Heart left ventricle (tissue), 16 donors: ENCODE measurements at places on chromosomes 3 and 15. TPM values are rescaled to one million over a fixed set of nuclear protein-coding genes. Genes with fewer than 3 reads are reported as not detected.
A peak's percentile ranks its signal among the peaks of the same experiment; 100 is the strongest.

SEMA5B gene
- 3.2 TPM for polyA plus RNA-seq

- H3K4me1 ChIP-seq: peaks cover 18% of the 10 kb centered on the region
- no peak overlapping the region for H3K27ac ChIP-seq
- no peak overlapping the region for H3K4me3 ChIP-seq
- H3K27me3 ChIP-seq: no peaks in the 10 kb centered on the region
- no peaks in the 10 kb centered on the region for H3K36me3 ChIP-seq
Measured at GRCh38 chr3:29318251-29318650, 37.4 kb downstream of the RBMS3 start.

PARP9 gene
- polyA plus RNA-seq: 8.8 TPM

GRCh38 chr15:62359416-62359815 is 194.3 kb upstream of the C2CD4B start:
- no peaks in the 10 kb centered on the region for H3K4me1 ChIP-seq
- no peak overlapping the region for H3K27ac ChIP-seq
- H3K27me3 ChIP-seq: no peaks in the 10 kb centered on the region
- no peak for DNase-seq

DNA sequence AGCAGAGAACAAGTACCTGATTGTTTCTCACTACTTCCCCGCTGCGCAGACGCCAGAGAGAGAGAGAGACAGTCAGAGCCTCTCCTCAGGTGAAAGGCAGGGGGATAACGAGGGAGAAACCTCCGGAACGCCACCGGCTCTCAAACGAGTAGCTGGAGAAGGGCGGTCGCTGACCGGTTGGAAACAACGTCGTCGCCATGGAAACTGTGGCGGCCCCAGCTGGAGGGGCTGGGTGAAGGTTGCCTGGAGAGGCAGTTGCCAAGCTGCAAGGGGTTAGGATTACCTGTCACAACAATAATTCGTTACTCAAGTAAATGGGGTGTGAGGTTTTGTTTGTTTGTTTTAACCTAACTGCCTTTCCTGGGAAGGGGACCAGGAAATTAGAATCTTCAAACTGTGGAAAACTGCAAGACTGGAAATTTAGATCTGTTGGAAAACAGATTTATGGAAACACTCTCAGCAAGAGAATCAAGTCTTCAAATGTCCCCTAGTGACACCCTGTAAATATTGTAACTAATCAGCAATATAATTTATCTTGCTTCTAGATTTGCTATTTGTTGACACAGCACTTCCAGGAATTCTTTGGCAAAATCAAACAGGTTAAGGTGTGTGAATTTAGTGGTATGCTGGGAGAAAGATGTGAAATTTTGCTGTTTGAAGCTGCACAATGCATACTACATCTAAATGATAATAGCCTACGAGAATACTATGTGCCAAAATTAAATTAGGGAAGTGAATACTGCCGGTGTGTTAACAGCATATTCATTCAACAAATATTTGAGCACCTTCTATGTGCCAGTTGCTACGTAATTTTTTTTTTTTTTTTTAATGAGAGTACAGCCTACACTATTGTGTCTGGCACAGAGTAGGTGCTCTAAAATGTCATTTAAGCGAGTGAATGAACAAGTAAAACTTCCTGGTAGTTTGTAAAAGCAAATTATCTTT is at the start of gene DNAH12:
TSS of gene DNAH12 (minus strand) at position 164 of the 945 bp plus-strand sequence. CDS start 1,474 bp downstream, outside the sequence.
- peak within 1 kb of the TSS; percentile 46 for H3K4me3 ChIP-seq
- no peak for DNase-seq
- no peaks in the 10 kb centered on the region for H3K27me3 ChIP-seq
- H3K36me3 ChIP-seq: no peaks in the 10 kb centered on the region
- no peak within 1 kb of the TSS for H3K27ac ChIP-seq

GRCh38 chr3:143167969-143168854 is 48.6 kb downstream of the CHST2 start:
- no peaks in the 10 kb centered on the region for H3K36me3 ChIP-seq
- no peaks in the 10 kb centered on the region for H3K27me3 ChIP-seq
- no peak for DNase-seq
- H3K4me3 ChIP-seq: no peak overlapping the region

SKOR1 gene
- 0.26 TPM for polyA plus RNA-seq

NRROS gene
- polyA plus RNA-seq: 1.4 TPM

DNA sequence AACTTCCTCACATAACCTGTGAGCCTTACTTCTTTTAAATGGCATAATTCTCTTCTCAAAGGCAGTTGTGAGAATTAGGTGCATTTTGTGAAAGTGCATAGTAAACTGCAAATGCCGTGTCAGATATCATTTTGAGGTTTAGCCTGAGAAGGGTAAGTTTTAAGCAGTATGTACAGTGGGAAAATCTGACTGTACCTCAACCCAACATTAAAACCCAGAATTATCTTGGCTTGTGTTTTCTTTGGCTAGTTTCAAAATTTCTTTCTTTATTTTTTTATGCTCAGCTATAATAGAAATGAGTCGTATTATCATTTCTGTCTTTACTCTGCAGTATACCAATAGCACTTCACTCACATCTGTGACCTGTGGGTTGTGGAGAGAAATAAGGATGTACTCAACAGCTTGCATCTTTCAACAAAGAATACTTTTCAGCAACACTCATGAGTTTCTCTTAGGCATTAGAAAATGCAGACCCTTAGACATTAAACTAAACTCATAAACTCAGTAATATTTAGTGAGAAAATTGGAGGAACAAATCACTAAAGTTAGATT is 65.7 kb downstream of the RASA2 start:
- H3K27me3 ChIP-seq: no peaks in the 10 kb centered on the region
- H3K36me3 ChIP-seq: peaks cover 19% of the 10 kb centered on the region
- no peaks in the 10 kb centered on the region for H3K4me1 ChIP-seq
- H3K4me3 ChIP-seq: no peak overlapping the region

DNA sequence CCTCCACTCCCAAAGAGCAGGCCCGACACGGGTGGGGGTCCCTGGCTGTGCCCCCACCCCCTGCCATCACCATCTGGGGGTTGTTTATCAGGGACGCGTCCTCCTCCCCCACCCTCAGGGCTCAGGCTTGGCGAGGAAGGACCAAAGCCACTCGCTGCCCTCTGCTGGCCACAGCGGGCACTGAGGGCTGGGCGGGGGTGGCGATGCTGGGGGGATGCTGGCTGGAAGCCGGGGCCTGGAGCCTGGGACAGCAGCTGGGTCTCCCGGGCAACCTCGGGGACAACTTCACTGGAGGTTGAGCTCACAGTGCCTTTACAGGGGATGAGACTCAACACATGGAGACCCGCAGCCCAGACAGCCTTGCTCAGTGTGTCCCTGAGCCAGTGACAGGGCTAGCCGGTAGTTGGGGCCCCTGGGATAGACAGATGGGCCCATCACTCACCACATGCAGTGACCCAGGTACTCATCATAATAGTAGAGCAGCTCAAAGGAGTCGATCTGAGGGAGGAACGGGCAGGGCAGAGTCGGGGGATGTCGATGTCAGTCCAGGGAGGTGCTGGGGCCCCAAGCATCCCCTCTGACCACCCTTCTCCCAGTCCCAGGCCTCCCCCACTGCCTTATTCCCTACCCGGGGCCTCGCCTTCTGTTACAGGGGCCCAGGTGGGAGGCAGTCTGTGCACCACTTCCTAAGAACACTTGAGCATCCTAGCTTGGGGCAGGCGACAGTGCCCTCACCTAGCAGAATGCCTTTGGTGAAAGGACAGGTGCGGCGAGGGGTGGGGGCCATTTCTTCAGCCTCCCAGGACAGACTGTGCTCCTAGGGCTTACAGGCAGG is 5.9 kb upstream of the CALML4 start:
- H3K27ac ChIP-seq: no peak overlapping the region
- DNase-seq: peak; percentile 55
- no peak overlapping the region for H3K4me3 ChIP-seq
- no peaks in the 10 kb centered on the region for H3K36me3 ChIP-seq

- no peak overlapping the region for H3K27ac ChIP-seq
- no peak for DNase-seq
- no peak overlapping the region for H3K4me3 ChIP-seq
Measured at GRCh38 chr3:4232798-4233197, 70.4 kb upstream of the SETMAR start.

- H3K36me3 ChIP-seq: no peaks in the 10 kb centered on the region
- no peak for DNase-seq
- H3K4me3 ChIP-seq: no peak overlapping the region
- no peaks in the 10 kb centered on the region for H3K4me1 ChIP-seq
- H3K27me3 ChIP-seq: no peaks in the 10 kb centered on the region
Measured at GRCh38 chr15:77375133-77375532, 44.8 kb downstream of the PEAK1 start.

- no peak overlapping the region for H3K27ac ChIP-seq
- no peak overlapping the region for H3K4me3 ChIP-seq
- no peaks in the 10 kb centered on the region for H3K4me1 ChIP-seq
- DNase-seq: no peak
- no peaks in the 10 kb centered on the region for H3K27me3 ChIP-seq
- no peaks in the 10 kb centered on the region for H3K36me3 ChIP-seq
Measured at GRCh38 chr3:6799264-6799915, 61.5 kb upstream of the GRM7 start.

DNA sequence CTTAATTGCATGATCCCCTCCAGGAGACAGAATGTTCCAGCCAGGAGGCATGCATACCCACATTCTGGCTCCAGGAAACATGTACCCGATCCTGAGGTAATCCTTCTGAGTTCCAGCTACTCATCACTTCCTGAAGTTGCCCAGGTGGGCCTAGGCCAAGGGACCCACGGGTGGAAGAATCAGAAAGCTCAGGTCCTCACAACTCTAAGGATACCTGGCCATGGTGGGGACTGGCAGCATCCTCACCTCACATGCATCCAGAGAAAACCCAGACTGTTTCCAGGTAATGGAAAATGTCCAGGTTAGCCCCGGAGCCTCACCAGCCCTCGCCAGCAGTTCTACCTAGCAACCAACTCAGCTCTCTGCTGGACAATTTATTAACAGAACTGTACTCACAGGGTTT is 78.2 kb downstream of the DAPK2 start:
- no peak for DNase-seq
- H3K4me3 ChIP-seq: no peak overlapping the region
- H3K36me3 ChIP-seq: no peaks in the 10 kb centered on the region

CFAP92 gene
- polyA plus RNA-seq: 0.17 TPM

GRCh38 chr3:181896605-181897004 is 184.9 kb downstream of the SOX2 start:
- H3K4me1 ChIP-seq: no peaks in the 10 kb centered on the region
- H3K4me3 ChIP-seq: no peak overlapping the region
- H3K27ac ChIP-seq: no peak overlapping the region
- H3K27me3 ChIP-seq: no peaks in the 10 kb centered on the region

- H3K36me3 ChIP-seq: no peaks in the 10 kb centered on the region
- H3K4me1 ChIP-seq: no peaks in the 10 kb centered on the region
- no peak for DNase-seq
Measured at GRCh38 chr3:161822291-161822690, 325.7 kb downstream of the OTOL1 start.

DNA sequence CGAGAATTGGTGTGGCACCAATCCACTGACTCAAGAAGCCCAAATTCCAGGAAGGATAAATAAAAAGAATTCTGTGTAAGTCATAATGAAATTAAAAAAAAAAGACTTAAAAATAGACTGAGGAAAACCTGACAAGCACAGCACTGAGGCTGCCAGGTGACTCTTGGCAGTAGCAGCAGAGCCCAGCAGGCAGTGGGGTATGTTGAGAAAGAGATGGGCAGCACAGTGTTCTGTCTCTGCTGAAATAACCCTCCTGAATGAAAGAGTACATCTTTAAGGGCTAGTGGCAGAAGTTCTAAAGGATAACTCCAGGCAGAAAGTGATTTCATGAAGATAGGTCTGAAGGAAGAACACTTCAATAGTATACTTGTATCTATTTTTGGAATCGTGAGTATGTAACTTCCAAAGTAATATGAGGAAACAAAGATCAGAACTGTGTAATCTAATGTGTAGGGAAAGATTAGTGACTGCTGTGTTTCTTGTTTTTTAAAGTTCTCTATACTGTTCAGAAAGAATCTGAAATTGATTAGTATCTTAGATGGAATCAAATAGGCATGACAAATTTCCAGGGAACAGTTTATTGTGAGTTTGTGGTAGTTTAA is 75.9 kb downstream of the RAB7A start:
- no peaks in the 10 kb centered on the region for H3K27me3 ChIP-seq
- H3K4me3 ChIP-seq: peak overlapping the region; percentile 39
- H3K4me1 ChIP-seq: peaks cover 87% of the 10 kb centered on the region
- peak overlapping the region; percentile 6 for H3K27ac ChIP-seq
- peak; percentile 53 for DNase-seq
- peaks cover 51% of the 10 kb centered on the region for H3K36me3 ChIP-seq

SUSD5 gene
- 0.80 TPM for polyA plus RNA-seq
